ENCODE measurements at places on chromosomes 4 and X.

- no peak for DNase-seq
Observed at GRCh38 chr4:173763389-173763788, 233.4 kb upstream of the HAND2 start.

DNA sequence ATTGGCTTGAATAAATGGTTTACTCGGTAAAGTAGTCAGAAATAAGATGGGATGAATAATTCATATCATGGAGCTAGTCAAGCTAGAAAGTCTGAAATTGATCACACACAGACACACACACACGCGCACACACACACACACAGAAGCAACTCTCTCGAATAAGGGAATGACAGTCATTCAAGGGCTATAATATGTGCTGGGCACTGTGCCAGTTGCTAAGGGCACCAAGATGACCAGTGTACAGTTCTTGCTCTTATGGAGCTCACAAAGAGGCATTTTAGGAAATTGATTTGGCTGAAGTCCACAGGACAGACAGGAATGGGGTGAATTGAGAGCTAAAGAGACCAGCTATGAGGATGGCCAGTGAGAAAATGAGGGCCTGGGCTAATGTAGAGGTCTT is 34.2 kb upstream of the SH3D19 start:
- no peak for DNase-seq

GRCh38 chrX:12779534-12779933 is 11.7 kb upstream of the PRPS2 start:
- DNase-seq: no peak

- DNase-seq: no peak
Observed at GRCh38 chr4:16884673-16885460, 13.6 kb downstream of the LDB2 start.

DNA sequence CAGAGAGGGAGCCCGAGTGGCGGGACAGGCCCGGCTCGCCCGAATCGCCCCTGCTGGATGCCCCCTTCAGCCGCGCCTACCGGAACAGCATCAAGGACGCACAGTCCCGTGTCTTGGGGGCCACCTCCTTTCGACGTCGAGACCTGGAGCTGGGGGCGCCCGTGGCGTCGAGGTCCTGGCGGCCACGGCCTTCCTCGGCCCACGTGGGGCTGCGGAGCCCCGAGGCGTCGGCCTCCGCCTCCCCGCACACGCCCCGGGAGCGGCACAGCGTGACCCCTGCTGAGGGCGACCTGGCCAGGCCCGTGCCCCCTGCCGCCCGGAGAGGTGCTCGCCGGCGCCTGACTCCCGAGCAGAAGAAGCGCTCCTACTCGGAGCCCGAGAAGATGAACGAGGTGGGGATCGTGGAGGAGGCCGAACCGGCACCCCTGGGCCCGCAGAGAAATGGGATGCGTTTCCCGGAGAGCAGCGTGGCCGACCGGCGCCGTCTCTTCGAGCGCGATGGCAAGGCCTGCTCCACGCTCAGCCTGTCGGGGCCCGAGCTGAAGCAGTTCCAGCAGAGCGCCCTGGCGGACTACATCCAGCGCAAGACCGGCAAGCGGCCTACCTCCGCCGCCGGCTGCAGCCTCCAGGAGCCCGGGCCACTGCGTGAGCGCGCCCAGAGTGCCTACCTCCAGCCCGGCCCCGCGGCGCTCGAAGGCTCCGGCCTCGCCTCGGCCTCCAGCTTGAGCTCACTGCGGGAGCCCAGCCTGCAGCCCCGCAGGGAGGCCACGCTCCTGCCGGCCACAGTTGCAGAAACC is 156.9 kb downstream of the SOWAHB start:
- DNase-seq: no peak

GRCh38 chrX:55135171-55135570 is 46.4 kb downstream of the PAGE2 start:
- peak; percentile 6 for DNase-seq

DNA sequence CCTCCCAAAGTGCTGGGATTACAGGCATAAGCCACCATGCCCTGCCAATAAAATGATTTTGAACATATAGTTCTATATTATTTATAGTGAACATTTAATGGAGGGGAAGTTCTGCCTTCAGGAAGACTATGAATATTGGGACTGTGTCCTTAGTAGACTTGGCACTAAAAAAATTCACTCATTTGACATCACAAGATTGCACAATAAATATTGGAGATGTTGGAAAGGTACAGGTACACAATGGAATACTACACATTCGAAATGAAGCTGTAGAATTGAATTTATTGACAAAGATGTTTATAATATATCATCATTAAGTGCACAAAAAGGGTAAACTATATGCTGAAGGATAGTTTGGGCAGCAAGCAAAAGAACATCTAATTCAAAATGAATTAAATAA is 13.0 kb upstream of the TMPRSS11E start:
- DNase-seq: no peak

- DNase-seq: no peak
Observed at GRCh38 chrX:113124693-113125092, 284.1 kb upstream of the AMOT start.

DNA sequence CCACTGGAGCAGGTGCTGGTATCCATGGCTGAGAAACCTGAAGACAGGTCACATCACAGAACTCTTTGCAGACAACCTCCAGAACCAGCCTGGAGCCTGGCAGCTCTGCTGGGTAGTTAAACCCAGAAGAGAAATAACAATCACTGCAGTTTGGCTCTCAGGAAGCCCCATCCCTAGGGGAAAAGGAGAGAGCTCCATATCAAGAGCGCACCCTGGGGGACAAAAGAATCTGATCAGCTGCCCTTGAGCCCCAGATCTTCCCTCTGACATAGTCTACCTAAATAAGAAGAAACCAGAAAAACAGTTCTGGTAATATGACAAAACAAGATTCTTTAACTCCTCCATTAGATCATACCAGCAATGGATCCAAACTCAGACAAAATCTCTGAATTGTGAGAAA is 823.2 kb upstream of the FRG1 start:
- no peak for DNase-seq

GRCh38 chrX:96957718-96958117 is 74.0 kb downstream of the RPA4 start:
- no peak for DNase-seq

GRCh38 chr4:164866817-164867490 is 10.0 kb upstream of the APELA start:
- no peak for DNase-seq

GRCh38 chrX:68831405-68832100 is 2.7 kb downstream of the EFNB1 start:
- DNase-seq: no peak

- DNase-seq: no peak
Observed at GRCh38 chr4:138455097-138455496, 212.9 kb upstream of the SLC7A11 start.

DNA sequence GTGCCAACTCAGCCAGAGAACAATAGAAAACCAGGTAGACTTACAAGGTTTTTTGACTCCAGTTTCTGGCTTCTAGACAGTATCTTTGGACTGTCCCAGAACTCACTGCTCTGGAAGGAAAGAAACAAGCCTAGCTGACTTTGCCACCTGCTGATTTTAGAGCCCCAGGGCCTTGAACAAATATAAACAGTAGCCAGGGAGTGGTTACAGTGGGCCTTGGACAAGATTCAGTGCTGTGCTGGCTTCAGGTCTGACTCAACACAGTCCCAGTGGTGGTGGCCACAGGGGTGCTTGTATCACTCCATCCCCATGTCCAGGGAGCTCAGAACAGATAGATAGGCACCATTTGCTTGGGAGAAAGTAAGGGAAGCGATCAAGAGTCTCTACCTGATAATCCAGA is 694.1 kb upstream of the ADGRL3 start:
- DNase-seq: no peak

DNA sequence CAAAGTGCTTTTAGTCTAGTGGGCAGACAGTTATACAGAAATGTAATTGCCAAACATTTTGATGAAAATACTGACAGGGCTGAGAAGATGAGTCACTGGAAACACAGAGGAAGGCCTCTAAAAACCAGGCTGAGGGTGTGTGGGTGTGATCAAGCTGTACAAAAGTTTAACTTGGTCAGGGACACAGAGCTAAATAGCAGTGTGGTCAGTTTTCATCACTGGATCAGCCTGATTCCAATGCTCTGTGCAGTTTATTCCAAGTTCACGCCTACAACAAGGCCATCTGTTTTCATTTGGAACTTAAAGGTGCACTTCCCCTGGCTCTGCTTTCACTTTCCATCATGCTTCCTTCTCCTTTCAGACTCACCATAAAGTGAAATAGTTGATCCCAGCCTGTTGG is 10.6 kb downstream of the CENPVL3 start:
- DNase-seq: no peak

GRCh38 chrX:107646735-107647134 is 18.4 kb downstream of the PRPS1 start:
- no peak for DNase-seq

- DNase-seq: no peak
Observed at GRCh38 chr4:119299260-119299671, 22.7 kb downstream of the FABP2 start.
